ELR (cell line): ENCODE measurements at places on chromosomes 12 and 14.

DNA sequence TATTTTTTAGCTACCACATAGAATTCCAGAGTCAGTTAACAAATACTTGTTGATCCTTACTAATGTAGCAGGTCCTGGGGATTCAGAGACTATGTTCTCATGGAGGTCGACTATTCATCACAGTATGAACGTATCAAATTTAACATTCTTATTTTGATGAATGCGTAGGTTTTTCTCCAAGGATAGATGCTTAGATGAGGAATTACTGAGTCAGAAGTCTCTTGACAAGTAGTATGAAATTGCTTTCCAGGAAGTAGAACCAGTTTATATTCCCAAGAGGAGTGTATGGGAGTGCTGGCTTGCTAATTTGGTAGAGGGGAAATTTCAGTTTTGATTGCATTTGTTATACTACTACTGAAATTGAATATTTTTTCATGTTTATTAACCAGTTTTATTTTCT is 42.8 kb upstream of the CRADD start:
- peak; percentile 67 for DNase-seq

DNA sequence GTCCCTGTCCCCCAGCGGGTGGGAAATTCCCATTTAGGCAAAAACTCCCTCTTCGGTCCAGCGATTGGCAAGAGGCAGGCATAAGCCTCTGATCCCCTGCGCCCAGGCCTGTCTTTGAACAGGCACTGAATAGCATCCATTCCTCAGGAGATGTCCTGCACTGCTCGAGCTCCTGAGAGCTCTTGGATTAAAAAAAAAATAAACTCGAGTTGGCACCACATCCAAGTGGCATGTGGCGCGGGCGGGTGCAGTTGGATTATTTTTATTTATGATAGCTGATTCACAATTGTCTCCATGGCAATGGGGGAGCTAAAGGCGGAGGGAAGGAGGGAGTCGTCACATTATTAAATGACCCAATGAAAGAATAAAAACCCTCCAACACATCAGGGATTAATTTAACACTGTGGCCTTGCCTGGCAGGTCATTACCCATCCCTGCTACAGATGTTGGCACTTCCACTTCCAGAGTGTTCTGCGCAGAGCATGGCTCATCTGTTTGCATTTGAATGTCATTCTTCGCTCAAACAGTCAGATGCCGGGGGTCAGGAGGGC is 207.2 kb downstream of the AACS start:
- no peak for DNase-seq

DNA sequence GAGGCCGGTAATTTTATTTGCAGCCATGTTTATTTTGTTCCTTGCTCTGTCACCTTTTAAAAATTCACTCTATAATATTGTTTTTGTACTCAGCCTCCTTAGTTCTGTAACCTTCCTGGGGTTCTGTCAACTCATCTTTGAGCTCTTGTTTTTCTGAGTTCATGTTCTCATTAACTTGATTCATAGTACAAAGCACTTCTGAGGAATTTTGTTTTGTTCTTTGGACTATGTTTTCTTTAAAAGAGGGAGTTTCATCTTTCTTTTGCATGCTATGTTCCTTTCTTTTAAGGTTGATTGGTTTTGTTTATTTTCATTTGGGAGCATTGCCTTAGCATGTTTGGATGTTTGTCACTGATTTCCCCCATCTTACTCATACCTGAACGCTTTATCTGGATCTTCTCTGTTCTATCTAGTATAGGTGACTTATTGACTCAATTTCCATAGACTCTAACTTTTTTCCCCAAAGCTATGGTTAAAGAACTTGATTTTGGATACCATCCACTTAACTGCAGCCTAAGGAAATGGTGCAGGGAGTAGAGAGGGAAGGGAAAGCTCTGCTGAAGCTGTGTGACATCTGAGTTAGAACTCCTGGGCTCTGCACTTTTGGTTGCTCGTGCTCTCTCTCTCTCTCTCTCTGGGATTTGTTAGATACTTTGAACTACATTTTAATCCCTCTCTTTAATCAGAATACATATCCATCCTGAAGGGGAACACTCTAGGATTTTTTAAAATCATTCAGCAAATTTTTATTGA is 268.5 kb downstream of the PAWR start:
- DNase-seq = peak; percentile 16

DNA sequence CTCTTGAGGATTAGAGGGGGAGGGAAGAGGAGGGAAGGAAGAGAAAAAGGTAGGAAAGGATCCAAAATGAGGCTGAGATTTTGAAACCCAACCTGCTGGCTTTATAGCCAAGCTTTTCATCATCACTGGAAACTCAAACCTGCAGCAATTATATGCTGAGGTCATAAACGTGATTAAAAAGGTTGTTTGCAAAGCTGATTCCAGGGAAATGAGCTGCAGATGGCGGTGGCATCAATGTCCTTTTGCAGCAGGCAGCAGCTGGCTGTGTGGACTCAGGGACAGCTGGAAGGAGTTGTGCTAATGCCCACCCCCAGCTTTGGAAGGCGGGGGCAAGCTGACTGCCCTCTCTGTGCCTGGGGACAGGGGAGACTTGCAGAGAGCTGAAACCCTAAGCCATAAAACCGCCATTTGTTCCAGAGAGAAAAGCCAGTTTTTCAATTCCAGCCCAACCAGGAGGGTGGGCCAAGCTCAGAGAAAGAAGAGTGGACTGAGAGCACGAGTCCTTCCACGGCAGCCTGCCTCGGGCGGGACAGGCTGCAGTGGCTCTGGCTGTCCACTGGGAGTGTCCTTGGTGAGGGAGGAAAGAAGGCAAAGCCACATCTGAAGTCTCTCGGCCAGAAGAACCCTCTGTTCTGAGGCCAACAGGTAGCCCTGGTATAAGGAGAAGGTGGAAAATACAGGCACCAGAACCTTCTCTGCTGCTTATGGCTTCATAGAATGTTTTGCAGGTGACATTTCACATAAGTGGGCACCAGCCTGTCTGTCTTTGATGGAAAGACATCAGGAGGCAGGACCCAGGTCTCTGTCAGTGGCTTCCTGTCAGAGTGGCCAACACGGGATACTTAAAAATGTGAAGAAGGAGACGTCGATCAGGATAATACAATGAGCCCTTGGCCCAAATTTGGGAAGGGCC is 90.7 kb downstream of the SINHCAF start:
- DNase-seq = peak; percentile 62

DNA sequence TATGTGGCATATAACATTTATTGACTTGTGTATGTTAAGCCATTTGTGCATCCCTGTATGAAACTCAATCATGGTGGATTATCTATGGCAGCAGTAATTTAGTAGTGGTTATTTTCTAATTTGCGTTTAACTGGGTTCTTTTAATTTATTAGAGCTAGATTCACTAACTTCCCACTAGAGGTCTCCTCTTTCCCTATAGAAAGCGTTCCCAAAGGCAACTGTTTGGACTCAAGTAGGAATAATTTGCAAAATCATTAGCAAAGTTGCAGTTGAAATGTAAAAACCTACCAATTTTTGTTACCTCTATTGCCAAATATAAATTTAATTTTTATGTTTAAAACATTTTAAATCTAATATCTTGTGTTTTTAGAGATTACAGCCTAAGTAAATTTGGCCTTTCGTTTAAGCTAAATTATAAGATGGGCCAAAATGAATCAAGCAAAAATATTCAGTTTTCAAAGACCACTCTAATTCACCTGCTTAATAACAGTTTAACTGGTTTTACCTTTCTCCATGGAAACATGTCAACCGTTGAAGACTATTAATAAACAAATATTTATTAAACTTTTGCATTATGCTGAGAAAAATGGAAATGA is 6.0 kb downstream of the DMAC2L start:
- peak; percentile 73 for DNase-seq

DNA sequence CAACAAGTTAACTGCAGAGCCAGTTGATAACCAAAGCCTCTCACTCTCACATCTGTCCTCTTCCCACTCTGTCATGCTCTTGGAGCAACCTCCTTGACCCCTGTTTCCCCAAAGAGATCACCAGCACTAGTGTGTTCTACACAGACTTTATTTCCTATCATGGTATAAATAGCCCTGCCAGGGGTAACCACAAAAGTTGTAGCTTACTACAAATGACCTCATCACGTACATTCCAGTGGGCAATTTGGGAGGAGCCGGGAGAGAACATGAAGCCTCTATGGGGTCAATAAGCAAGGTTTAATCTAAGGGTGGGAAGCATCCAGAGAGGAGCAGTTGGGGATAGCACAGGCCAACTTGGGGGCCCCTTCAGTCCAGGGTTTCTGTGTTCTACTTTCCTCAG is 186.5 kb downstream of the KCNA5 start:
- DNase-seq = peak; percentile 28

- no peak for DNase-seq
Observed at GRCh38 chr12:116202433-116202832, 75.1 kb downstream of the MED13L start.
